ENCODE measurements at places on chromosomes 3 and 15.

- no peak for DNase-seq
These were observed 713.3 kb downstream of the GBE1 start for GRCh38 chr3:81048058-81048665.

GRCh38 chr15:82873000-82873680 is 63.7 kb downstream of the WHAMM start:
- no peak for DNase-seq

- DNase-seq = no peak
These were observed 118.3 kb upstream of the GALNT15 start for GRCh38 chr3:16056217-16056616.

GRCh38 chr15:100863796-100864267 is 15.8 kb upstream of the ALDH1A3 start:
- no peak for DNase-seq

- no peak for DNase-seq
These were observed 55.9 kb upstream of the C3orf80 start for GRCh38 chr3:160169139-160169976.

DNA sequence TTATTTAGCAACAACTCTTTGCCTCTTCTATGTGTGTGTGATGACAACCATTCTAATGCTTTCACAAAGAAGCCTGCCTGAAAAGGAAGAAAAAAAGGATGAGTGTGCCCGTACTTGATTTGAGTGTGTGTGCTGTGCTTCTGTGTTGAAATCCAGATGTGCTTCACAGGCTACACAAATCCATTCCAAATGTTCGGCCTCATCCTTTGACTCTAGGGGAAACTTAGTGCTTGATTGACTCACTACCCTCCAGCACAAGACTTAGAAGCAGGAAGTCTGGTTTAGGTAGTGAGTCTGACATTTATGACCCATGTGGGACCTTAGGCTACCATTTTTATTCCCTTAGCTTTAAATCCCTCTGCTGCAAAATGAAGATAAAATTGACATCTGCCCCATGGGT is 108.8 kb upstream of the PLAAT1 start:
- DNase-seq = no peak

DNA sequence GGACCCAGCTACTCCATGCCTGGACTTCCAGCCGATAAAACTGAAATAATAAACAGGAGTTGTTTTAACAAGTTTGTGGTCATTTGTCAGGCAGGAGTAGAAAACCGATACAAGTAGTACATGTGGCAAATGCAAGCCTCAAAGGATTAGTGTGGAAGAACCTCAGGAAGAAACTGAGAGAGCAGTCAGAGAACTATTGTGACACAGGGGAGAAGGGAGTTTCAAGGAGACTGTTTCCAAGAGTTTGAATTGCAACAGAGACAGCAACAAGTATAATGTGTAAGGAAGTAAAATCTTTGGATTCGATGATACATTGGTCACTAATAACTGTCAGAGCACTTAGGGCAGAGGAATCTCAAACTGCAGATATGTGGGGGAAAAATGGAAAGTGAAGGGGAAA is 450.6 kb upstream of the ARHGEF26 start:
- DNase-seq = no peak

DNA sequence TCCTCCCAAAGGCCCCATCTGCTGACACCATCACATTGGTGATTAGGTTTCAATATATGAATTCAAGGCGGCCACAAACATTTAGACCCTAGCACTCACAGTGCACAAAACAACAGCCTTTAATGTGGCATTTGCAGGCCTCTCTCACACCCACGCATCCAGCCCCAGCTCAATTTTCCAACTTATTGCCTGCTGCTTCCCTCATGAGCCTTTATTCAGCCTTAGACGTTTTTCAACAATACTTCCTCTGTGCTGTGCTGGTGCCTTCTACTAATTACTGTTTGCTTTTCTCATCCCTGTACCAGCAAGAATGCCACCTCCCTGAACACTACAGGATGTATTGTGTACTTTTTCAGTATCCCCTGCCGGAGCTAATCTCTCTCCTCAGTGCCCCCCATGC is 334.6 kb downstream of the GABRB3 start:
- no peak for DNase-seq

DNA sequence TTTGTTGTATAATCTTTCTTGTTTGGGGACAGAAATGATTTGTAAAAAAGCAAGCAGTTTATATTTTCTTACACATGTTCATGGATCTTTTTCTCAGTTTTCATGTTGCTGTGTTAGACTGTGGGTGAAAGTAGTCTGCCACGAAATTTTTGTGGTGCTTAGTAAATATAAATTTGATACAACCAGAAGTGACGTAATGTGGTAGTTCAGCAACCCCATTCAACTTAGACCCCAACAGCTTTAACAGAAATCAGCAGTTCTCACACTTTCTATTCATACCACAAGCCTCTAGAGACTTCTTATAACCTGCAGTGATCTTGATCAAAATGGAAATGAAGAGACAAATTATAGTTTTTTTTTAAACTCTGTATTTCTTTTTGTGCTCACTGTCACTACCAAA is 120.2 kb upstream of the IGSF10 start:
- no peak for DNase-seq

- DNase-seq = no peak
These were observed 36.8 kb upstream of the FRMD5 start for GRCh38 chr15:44231842-44232241.

GRCh38 chr3:70824773-70825172 is 512.3 kb upstream of the MDFIC2 start:
- DNase-seq = no peak

GRCh38 chr3:127914584-127914983 is 448 bp upstream of the KBTBD12 start:
- no peak for DNase-seq

GRCh38 chr15:25967116-25967515 is 104.0 kb upstream of the ATP10A start:
- DNase-seq = no peak

GRCh38 chr3:12178091-12178820 is 19.5 kb upstream of the TIMP4 start:
- DNase-seq = no peak

DNA sequence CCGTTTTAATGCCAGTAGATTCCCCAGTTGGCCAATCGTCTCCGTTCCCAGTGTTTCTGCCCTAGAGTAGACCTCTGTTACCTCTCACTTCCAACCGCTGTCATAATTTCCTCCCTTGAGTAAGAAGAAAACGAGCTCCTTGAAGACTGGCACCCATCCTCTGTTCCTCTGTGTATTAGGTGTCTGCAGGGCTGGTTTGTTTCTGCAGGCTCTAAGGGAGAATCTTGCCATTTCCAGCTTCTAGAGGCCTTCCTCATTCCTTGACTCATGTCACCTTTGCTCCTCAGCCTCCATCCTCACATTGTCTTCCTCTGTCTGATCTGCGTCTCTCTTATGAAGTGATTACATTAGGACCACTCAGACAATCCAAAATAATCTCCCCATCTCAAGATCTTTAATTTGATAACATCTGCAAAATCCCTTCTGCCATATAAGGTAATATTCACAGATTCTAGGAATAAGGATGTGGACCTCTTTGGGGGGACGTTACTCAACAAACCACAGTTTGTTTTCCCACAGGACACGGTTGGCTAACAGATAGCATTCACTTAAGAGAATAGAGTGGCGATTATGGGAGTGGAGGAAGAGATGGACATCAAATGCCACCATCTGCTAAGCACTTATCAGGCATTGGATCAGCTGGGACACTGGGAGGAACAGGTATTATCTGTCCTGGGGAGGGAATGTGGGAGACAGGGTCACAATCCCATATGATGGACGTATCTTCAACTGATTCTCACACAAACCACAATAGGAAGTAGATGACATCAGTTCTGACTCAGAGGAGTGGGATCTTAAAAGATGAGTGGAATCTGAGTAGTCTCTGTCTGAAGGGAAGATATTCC is 17.1 kb downstream of the ARHGAP31 start:
- DNase-seq = no peak

DNA sequence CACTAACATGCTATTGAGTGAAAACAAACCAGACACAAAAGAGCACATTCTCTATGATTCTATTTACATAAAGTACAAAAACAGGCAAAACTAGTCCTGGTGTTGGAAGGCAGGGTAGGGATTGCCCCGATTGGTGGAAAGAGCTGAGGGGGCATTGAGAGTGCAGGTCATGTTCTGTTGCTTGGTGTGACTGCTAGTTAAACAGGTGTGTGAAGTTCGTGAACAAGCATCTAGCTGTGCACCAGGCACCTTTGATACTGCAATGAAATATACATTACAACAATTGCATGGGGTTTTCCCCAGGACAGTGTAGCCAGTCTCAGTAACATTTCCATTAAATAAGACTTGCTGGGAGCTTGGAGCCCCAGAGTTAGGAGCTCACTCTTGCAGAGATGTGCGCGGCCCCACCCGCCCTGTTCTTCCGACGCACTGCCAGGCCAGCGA is 26.3 kb upstream of the THRB start:
- DNase-seq = no peak

- no peak for DNase-seq
These were observed 208.9 kb downstream of the ROBO1 start for GRCh38 chr3:79558943-79559342.

DNA sequence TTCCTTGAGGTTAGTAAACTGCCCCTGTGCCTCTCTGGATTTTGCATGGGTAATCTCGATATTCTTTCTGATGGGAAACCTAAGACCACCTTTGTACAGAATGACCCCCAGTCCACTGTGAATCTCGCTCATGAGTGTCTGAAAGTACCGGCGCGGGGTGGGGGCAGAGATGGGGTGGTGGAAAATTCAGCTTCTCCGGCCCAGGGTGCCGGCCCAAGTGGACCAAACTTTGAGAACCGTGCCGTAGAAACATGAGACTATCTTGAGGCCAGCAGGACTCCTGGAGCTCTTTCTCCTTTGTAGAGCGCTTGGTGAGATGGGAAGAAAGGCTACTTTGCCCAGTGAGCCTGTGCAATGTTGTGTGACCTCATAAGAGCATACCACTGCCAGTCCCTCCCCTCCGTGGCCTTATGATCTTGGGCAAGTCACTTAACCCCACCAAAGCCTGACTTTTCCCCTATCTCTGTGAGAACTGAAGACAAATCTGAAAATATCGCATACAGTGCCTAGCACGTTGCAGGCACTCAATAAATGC is 40.4 kb upstream of the VEPH1 start:
- no peak for DNase-seq

DNA sequence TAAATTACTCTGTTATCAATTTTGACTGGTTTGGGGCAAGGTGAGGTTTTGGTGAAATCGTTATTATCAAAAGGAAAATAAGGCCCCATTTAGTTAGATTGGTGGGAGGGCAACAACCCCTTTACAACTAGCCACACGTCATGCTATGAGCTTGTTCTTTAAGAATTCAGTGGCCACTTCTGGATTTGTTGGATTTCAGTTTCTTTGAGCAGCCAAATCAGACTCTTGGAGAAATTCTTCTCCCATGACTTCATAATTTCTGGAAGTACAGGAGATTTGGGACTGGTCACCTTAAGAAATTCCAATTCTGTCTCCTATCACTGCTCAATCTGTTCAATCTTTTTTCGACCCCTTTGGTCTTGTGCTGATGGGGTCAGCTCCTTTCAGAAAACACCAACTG is 14.8 kb upstream of the WNT5A start:
- no peak for DNase-seq

DNA sequence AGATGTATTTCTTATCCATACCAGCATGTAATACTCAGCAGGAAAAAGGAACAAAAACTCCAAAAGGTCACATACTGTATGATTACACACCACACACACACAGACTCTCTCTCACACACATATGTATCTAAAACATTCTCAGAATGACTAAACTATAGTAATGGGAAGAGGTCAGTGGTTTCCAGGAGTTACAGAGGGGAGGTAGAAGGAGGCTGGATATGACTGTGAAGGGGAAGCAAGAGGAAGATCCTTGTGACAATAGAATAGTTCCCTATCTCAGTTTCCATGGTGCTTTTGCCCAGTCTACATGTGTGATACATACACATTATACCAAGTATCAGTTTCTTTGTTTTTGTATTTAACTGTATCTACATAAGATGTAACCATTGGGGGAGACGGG is 190.1 kb downstream of the IL5RA start:
- DNase-seq = no peak

DNA sequence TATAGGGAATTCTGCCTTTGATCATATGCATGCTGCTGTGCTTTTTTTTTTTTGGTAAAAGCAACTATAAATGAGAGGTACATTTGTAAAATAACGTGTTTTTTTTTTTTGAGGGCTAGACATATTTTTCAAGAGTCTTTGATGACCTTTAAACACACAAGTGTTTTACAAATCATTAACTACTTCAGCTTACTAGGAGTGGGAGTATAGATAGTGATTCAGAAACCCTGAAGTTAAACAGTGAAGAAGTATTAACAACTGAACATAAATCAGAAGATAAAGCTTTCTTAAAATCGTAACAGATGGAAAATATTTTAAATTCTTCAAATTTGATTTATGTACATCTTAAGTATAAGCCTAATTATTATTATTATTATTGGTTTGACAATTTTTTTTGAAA is 2.9 kb upstream of the GMNC start:
- no peak for DNase-seq

DNA sequence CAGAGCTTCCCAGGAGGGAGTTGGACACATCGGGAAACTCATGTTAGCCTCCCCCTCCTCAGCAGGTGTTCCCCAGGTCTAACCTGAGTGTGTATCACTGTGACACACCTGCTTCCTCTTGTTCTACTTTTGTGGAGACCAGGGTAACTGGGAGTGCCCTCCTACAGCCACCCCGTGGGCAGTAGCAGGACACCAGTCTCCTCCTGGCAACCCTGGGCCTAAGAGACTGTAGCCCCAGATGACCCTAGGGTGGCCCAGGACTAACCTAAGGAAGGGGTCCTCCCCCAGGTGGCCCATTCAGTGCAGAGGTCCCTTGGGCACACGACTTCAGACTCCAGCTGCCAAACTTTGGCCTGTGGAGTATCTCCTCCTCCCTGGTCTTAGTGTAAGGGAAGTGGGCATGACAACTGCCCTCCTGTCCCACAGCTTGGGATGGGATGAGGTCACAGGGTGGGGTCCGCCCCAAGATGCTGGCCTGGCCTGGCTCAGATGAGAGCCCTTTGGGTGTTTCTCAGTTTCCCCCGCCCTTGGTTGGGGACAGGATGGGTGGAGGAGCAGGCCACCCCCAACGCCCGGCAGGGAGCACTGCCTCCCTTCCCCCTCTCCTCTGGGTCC is 4.8 kb downstream of the CSK start:
- DNase-seq = no peak

DNA sequence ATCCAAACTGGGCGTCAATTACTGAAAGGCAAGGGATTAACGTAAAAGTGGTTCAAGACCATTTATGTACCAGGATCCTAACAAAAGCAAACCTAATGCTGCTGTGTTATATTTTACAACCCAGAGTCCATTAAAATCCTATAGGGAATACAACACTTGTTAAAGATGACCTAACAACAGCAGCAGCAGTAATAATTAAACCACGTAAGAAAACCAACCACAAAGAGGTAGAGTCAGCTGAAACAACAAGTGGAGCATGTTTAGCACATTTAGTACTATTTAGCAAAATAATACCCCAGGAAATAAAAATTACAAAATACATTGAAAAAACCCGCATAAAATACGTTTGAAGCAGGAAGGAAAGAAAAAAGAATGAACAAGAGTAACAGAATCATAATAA is 82.1 kb upstream of the AGBL1 start:
- peak; percentile 20 for DNase-seq

All from NCI-H1930 (cell line).